Esophagus mucosa (tissue), 1 donor: ENCODE measurements at places on chromosomes 11 and 22.
A peak's percentile ranks its signal among the peaks of the same experiment; 100 is the strongest.

DNA sequence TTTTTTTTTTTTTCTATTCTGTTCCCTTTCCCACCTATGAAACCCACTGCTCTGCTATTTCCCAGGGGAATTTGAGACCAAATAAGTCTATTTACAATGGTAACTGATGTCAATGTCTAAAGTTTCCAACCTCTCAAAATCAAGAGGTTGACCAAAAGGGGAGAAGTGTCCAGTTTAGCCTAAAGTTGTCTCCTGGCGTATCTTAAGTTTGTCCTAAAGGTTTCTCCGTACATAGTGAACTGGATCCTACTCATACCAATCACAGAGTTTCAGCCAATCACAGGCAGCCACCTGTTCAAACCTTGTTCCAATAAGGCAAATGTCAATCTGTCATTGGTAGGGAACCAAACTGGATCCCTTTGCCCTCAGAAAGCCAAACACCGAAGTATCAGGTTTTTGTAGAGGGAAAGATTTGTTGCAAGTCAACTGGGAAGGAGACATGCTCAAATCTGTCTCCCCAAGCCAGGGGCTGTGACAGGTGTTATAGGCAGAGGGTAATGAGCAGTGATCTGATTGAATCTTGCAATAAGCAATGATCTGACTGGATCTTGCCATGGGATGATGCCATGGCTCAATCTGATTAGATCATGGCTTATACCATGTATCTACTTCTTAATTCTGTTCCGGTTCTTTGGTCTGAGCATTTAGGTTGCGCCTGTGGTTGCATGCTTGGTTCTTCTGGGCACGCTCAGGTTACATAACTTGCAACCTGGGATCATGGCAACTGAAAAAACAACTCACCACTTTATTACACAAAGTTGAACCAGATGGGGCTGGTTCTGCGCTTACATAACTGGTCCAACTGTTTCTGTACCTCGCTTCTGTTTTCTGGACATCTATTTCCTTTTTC, 1.1 kb upstream of the VPS37C start:
- peak; percentile 14 for ATAC-seq

DNA sequence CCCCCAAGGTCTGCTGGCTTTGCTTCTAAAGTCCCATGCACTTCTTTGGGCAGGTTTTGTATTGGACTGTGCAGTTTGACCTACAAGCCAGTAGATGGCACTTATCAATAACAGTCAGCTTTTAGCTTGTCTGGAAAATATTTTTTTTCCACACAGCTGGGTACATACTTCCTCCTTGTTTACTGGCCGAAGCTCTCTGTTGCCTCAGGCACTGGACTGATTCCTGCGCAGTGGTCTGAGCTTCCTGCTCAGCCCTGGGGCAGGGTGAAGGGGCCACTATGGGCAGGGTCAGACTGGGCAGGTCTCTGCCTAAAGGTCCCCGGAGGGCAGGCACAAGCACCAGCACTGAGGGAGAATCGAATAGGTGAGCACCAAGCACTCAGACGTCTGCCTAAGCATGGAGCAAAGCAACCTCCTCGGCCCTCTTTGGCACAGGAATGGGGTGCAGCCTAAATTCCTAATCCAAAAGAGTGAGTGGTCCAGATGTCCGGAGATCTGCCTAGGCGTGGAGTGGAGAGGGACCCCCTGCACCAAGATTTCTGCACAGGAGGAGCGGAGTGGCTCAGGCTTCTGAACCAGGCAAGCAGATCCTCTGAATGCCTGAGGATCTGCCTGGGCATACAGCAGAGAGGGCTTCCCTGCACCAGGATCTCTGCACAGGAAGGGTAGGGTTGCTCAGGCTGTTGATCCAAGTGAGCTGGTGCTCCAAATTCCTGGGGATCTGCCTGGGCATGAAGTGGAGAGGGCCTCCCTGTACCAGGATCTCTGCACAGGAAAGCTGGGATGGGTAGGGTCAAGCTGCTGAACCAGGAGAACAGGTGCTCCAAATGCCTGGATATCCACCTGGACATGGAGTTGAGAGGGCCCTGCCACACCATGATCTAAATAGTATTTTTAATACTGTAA, 105.9 kb upstream of the C11orf58 start:
- ATAC-seq = peak; percentile 55

DNA sequence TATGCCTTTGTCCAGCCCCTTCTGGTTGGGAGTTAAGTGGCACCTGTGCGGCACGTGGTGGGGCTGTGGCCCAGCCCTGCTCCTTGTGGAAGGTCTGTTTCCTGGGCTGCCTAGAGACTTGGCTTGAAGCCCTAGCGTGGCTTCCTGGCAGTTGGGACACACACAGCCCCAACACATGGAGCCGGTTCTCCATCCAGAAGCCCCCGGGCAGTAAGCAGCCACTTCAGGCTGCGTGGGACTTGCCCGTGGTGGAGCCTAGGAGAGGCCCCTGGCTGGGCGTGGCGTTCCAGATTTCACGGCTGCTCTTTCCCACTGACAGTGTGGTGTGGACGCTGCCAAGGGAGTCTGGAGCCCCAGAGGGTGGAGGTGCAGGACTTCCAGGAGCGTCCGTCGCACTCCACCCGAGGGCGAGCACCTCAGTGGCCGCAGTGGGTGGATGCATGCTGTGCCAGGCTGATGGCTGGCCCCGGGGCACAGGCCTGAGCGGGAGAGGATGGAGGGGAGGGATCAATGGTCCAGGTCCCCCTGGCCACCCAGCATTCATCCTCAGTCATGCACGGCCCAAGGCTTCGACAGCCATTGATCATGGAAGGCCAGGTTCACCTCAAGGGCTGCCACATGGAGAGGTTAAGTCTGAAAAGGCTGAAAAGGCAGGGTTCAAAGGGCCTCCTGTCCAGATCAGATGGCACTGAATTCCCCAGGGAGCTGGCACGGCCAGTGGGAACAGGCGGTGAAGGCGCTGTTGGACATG, 9.3 kb downstream of the CCND1 start:
- no peak for ATAC-seq

DNA sequence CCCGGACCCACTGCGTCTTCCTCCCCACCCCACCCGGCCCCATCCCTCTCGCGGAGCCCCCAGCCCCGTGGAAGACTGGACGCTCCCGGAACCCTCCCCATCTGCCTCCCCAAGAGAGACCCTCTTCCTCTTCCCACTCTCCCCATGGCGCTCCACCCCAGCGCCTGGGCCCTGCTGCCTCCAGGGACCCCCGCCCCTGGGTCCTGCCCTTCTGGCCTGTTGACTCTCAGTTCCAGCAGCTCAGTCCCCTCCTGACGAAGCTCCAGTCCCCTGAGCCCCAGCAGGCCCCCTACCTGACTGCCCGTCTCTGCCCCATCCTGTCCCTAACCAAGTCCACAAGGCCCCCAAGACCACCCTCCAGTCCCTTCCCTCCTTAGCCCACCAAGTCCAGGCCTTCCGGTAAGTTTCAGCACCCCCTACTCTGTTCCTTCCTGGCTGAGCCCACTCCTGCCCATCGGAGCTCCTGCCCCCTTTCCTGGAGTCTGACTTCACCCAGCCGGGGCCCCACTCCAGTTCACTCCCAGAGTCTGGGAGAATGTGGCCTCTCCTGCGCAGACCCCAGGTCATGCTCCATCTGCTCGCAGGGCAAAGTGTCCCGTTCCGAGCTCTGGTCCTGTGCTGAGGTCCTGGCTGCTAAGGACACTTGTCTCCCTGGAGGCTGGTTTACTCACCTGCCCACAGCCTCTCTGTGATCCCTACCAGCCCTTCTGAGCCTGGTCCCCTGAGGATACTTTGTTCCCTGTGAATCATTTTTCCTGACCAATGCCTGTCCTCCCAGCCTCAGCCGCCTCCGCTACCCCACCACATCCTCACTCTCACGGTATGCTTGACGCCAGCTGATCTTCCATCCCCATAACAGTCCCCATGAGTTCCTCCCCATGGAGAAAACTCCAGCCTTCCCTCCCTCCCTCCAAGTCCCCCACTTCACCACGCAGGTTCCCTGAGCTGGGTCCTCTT, 722 bp downstream of the IFITM10 start:
- ATAC-seq = peak; percentile 3

- ATAC-seq = no peak
These were observed 4.3 kb upstream of the TRIM44 start for GRCh38 chr11:35658020-35658948.

GRCh38 chr11:125952973-125953372, 7.1 kb downstream of the VSIG10L2 start:
- peak; percentile 91 for ATAC-seq

GRCh38 chr11:45671246-45672171, 6.1 kb upstream of the CHST1 start:
- ATAC-seq = no peak

DNA sequence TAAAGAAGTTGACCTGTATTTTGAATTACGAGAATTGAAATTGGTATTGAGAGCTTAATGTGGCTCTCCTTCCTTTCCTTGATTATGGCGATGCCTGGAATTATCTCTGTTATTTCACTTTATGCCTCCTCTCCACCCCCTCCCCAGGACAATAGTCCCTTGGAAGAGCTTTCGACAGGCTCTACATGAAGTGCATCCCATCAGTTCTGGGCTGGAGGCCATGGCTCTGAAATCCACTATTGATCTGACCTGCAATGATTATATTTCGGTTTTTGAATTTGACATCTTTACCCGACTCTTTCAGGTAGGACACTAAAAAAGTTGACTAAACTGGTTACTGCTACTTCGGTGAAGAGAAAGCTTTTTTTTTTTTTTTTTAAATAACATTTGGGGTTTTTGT, 43.2 kb downstream of the MCAM start:
- ATAC-seq = no peak

DNA sequence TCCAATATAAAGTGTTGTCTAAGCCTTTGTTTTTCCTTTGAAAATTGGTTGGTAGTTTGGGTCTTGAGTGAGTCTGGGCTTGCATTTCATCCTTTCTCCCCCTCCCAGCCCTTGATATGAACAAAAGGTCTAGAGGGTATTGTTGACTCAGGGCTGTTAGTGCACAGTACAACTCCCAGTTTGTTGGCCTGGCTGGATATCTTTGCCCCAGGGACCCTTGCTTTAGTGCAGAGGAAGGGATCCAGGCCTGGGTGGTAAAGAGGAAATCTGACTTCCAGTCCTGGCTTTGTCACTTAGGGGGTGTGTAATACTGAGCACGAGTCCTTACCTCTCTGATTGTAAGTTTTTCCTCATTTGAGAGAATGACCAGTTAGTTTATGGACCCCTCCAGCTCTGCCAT, 330.4 kb downstream of the TMEM135 start:
- ATAC-seq = no peak

GRCh38 chr11:125976156-125976555, 30.3 kb downstream of the VSIG10L2 start:
- peak; percentile 48 for ATAC-seq

DNA sequence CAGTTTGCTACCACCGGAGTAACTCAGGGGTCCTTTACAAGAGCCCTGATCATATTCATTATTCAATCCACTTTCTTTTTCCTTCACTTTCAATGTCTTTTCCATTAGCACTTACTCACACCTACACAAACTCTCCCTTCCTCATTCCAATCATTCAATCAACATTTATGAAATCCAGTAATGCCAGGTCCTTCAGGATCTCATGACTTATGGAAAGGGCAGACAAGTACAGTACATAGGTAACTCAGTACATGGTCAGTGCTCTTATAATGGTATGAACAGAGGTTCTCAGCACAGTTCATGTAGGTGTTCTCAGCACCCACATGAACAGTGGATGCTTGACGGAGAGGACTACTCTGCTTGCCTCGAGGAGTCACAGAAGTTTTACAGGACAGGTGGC, 106.6 kb downstream of the USP35 start:
- no peak for ATAC-seq
